ENCODE measurements at places on chromosomes 11 and 22.

GRCh38 chr11:114025329-114025907 is 34.1 kb upstream of the ZBTB16 start:
- DNase-seq, result no peak

- DNase-seq, result no peak
Measured at GRCh38 chr22:49322861-49323622, 504.6 kb downstream of the BRD1 start.

GRCh38 chr22:36461665-36462649 is 19.5 kb downstream of the TXN2 start:
- DNase-seq, result no peak

DNA sequence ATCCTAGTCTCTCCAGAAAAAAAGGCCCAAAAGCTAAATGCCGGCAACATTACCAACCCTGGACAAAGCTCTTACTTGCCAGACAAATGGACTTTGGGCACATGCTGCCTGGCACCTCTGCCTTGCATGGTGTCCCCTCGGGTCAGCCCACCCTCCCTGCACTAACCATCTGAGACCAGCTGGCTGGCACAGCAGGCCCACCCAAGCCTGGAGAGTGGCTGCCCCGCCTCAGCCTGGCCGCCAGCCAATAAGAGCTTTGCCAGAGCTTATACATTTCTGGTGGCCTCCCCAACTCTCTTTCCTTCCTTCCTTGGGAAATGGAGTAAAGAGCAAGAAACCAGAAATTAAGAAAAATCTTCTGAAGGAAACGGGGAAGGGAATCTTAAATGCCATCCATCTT is 24.5 kb downstream of the MCHR1 start:
- no peak for DNase-seq

DNA sequence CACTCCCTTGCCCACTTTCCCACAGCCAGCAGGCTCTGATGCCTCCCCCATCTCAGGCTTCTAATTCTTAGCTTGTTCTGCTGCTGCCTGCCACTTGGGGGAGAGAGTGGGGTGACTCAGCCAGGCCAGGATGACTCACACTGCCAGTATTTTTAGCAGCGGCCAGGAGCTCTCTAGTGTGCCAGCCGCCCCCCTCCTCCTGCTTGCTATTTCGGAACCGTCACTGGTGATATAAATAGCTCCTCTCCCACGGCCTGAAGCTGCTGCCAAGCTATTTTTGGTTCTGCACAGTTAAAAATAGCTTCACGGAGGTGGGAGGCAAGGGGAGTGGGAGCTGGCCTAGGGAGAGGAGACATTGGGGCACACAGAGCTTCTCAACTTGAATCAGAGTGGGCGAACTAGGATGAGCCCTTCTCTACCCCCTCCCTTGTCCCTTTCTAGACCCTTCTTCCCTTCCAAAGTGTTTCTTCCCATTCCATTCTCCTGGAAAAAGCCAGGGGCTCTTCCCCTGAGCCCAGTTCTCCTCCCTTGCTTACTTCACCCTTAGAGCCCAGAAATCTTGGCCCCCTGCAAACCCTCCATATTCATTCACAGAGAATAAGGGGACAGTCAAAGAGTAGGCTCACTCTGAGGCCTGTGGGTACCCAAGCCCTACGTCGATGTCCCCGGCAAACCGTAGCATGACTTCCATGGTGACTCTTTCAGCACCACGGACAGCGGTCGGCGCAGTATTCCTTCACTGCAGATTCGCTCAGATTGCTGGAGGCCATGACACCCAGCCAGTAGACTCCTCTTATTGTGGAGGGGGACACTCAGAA is 2.5 kb upstream of the NPAS4 start:
- DNase-seq, result peak; percentile 49

DNA sequence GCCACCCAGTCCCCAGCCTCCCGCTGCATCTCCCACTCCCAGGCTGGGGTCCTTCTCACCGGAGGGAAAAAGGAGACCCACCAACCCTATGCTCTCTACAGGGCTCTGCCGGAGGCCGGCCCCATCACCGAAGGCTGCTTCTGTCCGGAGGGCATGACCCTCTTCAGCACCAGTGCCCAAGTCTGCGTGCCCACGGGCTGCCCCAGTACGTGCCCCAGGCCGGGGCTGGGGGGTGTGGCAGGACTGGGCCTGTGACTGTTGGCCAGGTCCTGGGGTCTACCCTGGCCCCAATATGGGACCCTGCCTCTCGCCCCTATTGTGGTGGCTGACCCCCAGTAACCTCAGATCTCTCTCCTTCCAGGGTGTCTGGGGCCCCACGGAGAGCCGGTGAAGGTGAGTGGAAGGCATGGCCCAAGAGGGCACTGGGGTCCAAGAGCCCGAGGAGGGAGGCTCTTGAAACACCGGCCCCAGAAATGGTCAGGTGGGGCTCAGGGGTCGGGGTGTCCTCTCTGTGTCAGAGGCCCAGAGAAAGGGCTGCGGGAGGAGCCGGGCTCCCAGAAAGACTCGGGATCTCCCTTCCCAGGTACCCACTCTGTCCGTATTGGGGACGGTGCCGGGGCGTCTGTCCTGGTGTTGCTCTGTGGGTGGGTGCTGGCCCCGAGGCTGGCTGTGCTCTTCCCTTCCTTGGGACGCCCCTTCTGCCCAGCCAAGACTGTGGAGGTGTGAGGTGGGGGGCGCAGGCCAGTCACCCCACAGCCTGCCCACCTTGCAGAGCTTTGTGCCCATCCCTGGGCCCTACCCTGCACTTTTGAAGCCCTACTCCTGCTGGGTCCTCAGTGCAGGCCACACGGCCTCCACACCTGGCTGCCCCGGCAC is 26.1 kb upstream of the MUC5B start:
- DNase-seq, result no peak

DNA sequence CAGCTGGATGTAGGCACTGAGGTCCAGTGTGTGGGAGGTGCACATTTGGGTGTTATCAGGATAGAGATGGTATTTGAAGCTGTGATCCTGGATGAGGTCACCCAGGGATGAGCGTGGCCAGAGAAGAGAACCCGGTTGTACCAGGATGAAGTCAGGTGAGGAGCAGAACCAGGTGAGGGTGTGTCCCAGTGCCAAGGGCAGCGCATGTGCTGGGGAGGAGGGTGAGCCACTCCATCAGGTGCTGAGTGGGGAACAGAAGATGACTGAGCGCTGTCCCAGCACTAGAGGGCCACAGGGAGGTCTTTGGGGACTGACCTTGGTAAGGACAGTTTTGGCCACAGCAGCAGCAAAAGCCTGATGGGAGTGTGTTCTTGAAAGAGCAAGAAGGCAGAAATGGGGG is 2.7 kb downstream of the ARL2 start:
- DNase-seq, result no peak

GRCh38 chr11:65546217-65546958 is 11.8 kb downstream of the LTBP3 start:
- DNase-seq, result peak; percentile 99

GRCh38 chr11:61536676-61537270 is 28.2 kb downstream of the LRRC10B start:
- DNase-seq, result no peak

All from GM12891 (cell line).